Foreskin keratinocyte (primary cell): ENCODE measurements at places on chromosomes 11 and 22. TPM values are rescaled to one million over a fixed set of nuclear protein-coding genes. Genes with fewer than 3 reads are reported as not detected.

GRCh38 chr11:75677275-75677674, 8.4 kb upstream of the MAP6 start:
- DNase-seq = no peak

- DNase-seq = no peak
These were observed 187.5 kb upstream of the ZBED5 start for GRCh38 chr11:11045156-11045930.

Gene HORMAD2
- not detected in 2 replicates for polyA plus RNA-seq

DNA sequence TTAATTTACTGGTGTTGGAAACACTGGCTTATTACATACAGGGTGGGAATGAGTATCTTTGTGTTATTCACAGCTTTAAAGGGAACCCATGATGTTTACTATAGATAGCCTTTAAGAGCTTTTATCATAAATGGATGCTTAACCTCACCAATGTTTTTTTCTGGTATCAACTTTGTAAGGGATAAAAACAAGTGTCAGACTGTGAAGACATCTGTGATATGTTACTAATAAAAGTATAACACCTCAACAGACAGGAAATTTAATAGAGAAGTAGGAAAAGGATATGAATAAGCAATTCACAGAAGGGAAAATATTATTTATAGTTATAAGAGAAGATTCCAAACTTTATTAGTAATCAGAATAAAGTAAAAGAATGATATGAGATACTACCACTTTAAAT, 46.3 kb downstream of the ACAT1 start:
- no peak for DNase-seq

GRCh38 chr22:45226503-45227186, 14.0 kb downstream of the KIAA0930 start:
- DNase-seq = no peak

GRCh38 chr11:70601861-70602538, 203.7 kb downstream of the CTTN start:
- no peak for DNase-seq

- peak; percentile 55 for DNase-seq
These were observed 14.6 kb downstream of the ACAT1 start for GRCh38 chr11:108135845-108136544.

Gene OR6T1
- polyA plus RNA-seq = not detected in 2 replicates

Gene C1QTNF4
- 0.27 and 0.37 TPM in 2 replicates for polyA plus RNA-seq

DNA sequence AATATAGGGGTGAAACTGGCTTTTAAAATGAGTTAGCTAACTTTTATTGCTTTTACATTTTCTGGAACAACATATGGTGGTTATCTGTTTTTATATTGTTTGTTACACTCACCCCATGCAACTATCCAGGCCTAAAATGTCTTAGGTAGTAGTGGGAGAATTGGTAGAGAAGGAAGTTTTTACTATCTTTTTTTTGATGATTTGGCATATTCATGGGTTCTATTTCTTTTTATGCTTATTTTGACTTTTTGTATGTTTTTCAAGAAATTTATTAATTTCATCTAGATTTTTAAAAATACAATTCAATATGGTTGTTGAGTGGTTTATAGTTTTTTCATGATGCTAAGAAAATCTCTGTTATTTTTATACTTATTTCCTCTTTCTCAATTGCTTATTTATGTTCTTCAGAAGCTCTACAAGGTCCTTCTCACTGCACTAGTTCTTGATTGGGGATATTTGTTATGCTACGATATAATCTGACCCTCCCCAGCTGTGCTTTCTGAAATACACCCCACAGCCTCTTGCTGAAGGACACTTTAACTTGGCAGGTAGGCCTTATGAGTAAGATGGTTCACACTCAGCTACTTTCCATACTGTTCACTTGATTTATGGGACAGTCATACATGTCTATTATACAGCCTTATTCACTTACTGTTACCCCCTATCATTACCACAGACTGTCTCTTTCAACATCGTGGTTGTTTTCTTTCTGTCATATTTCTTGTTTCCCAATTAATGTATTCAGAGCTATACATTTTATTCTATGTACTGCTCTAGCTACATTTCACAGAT, 431.2 kb downstream of the METTL15 start:
- DNase-seq = peak; percentile 70

GRCh38 chr11:36061471-36061870, 117.6 kb downstream of the LDLRAD3 start:
- DNase-seq = no peak

GRCh38 chr11:34128824-34129223, 23.4 kb downstream of the NAT10 start:
- DNase-seq = no peak

Gene TOLLIP
- polyA plus RNA-seq = 44.5 and 52.5 TPM in 2 replicates

DNA sequence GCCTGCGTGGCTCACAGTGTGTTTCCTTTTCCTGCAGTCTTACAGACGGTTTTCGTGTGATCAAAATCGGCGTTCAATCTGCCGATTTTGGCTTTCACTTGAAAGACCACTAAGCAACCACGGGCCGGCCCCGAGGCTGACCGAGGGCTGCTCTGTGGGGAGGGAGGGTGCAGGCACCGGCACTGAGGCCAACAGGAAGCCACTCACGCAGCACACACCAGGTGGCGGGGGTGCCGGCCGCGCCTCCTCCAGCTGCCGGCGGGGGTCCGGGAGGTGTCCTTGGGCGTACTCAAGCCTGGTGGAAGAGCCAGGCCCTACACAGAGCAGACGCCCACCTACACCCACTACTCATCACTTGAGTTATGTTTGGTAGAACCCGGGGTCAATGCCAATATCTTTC, 14.3 kb downstream of the TOLLIP start:
- DNase-seq = no peak

DNA sequence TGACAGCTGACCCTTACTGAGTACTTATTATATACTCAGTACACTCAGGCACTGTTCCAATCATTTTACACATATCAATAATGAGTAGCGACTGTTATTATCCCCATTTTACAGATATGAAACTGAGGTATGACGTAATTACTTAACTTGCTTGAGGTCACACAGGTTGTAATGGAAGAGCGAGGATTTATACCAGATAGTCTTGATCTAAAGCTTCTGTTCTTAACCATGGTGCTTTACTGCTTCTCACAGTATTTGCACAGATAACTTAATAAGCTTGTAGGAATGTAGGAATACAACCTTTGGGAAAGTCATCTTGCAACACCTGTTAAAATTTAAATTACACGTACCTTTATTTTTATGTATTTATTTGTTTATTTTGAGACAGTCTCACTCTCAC, 31.7 kb upstream of the TMEM135 start:
- no peak for DNase-seq

GRCh38 chr22:39117585-39118191, 20.6 kb downstream of the APOBEC3H start:
- no peak for DNase-seq

DNA sequence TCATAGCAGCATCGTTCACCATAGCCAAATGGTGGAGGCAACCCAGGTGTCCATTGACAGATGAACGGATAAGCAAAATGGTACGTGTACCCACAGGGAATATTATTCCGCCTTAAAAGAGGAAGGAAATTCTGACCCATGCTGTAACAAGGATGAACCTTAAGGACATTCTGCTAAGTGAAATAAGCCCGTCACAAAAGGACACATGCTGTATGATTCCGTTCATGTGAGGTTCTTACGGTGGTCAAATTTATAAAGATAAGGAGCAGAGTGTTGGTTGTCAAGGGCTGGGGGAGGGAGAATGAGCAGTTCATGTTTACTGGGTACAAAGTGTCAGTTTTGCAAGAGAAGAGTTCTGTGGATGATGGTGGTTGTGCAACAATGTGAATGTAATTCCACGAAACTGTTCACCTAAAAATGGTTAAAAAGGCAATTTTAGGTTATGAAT, 26.3 kb downstream of the APOL1 start:
- DNase-seq = no peak

DNA sequence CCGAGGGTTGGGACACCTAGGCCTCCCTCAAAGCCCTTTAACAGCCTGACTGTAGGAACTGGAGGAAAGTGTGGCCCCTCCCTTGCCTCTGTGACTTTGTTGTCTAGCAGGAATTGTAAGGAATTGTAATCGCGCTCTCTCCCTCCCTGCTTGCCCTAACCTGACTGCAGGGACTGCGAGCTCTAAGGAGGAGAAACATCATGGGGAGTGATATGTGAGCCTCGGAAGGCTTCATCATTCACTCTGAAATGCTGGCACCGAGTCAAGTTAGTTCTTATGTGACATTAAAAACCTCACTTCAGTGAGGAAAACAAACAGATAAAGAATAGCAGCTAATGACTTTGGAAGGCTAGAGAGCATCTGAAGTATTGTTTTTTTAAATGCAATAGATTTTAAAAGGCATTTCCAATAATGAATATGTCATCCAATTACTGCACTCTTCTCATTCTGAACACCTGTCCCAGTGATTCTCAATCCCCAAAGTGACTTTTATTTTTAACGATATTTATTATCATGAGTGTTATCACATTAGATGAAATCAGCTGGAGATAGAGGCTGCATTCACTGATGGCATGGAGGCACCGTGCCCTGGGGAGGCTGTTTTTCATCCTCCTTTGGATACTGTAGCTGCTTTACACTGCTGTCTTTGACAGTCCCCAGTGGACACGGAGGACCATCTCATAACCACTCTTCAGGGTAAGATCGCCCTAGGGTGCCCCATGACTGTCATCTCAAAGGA, 58.5 kb upstream of the NTM start:
- no peak for DNase-seq

DNA sequence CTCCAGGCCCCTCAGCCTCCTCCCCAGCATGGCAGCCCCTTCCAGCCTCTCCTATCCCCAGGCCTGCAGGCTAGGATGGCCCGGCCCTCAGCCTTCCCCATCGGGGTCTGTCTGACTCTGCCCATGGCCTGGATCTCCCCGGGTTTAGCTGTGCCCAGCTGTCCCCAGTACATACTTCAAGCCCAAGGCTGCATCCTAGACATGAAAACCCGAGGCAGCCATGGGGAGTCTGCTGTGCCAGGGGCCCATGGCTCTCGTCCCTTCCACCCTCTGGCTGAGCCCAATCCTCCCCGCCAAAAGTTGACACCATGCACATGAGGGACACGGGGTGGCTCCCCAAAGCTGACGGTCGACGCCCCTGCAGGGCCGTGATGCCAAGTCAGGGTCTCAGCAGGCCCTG, 22.2 kb upstream of the FADD start:
- DNase-seq = no peak

Gene BANF1
- polyA plus RNA-seq = 267 and 278 TPM in 2 replicates

Gene ARHGAP1
- polyA plus RNA-seq = 42.3 and 43.4 TPM in 2 replicates

DNA sequence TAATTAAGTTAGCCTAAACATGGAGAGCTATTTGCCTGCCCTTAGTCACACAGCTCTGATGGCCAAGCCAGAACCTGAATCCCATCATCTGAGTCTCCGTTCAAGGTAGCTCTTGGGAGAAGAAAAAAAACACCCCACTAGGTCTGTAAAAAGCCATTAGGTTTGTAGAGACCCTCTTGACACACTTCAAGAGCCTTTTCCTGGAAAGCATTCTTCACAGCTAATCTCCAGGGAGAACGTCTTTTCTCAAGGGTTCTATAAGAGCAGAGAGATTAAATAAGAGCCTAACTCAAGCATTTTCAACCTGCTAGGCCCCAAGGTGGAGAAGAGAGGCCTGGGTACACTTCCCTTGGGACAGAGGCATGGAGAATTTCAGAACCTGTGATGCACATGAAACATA, 61.6 kb upstream of the NAV2 start:
- no peak for DNase-seq

- no peak for DNase-seq
These were observed 334.9 kb downstream of the OPCML start for GRCh38 chr11:133197425-133197824.

DNA sequence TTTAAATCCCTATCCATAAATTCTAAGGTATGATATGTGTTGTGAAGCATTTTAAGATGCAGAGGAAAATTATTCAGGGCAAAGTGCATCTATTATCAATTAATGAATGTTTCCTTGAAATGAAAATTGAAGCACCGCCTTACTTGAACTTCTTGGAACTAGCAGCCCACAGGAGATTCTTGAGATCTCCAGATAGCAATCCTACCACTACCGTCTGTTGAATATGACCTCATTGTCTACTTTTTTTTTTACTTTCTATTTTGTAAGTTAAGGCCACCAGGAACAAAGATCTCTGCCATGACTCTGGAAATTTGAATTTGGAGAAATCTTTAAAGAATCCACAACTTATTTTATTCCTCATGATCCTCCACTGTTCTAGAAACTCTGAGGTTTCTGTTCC, 808.7 kb downstream of the KCNA4 start:
- no peak for DNase-seq

DNA sequence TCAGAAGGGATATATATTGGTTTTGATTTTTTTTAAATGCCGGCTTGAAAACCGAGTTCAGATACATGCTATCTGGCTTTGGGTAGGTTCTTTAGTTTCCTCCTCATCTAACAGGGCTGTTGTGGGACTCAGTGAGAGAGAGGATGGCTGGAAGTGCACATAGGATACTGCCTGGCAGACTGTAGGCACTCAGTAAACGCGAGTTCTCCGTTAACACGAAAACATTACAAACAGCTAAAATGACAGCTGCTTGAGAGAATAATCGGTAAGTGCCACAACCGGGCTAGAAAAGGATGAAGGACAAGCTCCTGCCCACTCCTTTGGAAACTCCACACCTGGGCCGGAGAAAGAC, 369 bp downstream of the XRRA1 start:
- DNase-seq = no peak

Gene GP1BB
- polyA plus RNA-seq = 0.28 and 0.56 TPM in 2 replicates

DNA sequence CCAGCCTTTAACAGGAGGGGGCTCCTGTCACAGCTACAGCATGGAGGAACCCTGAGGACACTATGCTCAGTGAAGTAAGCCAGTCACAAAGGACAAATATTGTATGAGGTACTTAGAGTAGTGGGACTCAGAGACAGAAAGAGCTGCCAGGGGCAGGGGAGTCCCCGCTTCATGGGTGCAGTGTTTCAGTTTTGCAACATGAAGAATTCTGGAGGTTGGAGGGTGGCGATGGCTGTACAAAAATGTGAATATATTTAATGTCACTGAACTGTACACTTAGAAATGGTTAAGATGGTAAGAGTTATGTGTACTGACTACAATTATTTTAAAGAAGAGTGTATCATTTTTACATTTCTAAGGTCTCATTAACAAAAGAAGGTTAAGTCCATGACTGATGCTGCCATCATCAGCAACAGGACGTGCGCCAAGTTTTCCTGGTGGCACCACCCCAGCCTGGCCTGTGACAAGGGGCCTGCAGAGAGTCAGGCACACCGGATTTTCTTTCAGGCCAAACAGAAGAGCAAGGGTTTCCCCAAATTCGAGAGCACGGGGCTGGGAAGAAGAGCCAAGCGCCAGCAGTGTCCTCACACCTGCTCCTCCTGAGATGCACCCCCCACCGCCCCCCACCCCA, 22.1 kb downstream of the YPEL1 start:
- no peak for DNase-seq

DNA sequence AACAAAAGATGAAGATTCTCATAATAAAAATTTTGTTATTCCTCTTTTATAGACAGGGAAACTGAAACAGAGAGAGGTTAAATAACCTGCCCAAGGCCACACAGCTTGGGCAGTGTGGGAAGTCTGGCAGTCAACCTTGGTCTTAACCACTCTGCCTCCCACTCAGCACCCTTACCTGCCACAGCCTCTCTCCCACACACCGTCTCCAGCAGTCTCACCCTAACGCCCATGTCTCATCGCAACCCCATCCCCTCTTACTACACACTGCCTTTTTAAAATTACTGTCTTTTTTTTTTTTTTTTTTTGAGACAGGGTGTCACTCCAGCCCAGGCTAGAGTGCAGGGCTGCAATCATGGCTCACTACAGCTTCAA, 25.0 kb downstream of the ARRB1 start:
- DNase-seq = no peak
